ENCODE measurements at places on chromosomes 7 and 10.

- DNase-seq: no peak
Observed at GRCh38 chr7:115462301-115463015, 540.6 kb downstream of the MDFIC start.

DNA sequence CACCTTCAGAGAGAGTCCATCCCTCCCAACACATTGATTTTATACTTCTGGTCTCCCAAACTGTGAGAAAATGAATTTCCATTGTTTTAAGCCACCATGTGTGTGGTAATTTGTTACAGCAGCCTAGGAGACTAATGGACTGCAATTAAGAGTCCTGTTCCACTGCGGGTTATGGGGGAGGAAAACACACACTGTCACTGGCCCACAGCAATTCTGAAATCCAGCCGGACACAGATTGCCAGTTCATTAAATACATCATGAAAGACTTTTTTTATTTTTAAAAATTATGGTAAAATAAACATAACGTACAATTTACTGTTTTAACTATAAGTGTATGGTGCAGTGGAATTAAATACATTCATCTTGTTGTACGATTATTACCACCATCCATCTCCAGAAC, 193.4 kb upstream of the GRB10 start:
- DNase-seq: no peak

DNA sequence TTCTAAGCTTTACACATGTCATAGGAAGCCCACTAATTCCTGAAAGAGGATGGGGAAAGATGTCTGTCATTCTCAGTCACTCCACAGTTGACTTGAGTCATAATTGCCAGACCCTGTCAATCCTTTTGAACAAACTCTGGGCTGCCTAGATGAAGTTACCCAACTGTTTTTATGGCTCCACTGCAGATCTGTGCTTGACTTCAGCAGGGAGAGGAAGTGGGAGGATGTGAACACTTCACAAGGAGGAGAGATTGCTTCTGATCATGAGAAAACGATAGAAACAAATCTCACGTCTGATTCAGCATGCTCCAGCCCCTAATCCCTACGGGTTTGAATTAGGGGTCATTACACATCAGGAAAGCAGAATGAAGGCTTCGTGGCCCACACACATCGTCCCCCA, 596.6 kb upstream of the CELF2 start:
- no peak for DNase-seq

DNA sequence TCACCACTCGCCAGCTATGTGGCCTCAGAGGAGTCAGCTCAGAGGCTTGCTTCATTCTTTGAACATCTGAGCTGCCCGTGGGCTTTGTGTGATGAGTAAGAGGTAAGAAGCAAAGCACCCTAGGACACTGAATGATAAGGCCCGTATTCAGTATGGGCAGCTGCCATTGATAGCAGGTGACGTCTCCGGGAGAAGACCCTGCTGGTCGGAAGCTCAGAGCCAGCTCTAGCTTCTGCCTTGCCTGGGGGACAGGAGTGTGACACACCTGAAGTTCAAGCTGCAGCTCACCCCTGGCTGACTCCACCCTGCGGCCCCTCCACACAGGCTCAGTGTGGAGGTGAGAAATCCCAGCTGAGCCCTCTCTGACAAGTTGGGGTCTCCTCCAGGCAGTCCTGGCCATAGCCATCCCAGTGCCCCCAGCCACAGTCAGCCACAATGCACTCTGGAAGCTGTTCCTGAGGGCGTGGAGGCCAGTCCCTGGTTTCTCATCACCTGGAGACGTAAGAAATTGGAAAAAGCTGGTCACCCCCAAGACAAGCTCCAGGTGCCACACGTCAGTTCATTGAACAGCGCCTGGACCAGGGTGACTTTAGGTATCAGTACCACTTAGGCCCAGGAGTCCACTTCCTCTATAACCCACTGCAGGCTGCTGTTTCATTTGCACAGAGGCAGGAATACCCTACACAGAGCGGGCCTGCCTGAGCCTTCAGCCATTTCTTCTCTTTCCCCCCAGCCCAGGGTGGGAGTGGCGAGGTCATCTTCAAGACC, 164.9 kb upstream of the RHEB start:
- no peak for DNase-seq

DNA sequence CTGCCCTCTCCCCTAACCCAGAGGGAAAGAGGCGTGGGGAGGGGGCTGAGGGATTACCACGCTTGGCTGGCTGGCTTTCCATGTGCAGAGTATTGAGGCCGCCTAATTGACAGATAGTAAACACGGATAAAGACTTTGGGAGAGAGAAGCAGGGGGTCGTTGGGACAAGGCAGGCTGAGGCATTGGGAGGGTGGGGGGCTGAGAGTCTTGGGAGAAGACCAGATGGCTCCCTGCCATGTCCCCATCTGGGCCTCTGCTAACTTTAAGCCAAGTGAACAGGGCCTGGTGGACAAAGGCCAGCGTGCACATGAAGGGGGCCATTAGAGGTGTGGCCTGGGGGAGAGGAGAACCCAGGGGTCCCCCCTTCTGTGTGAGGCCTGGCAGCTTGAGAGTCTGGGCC, 55.4 kb upstream of the MXI1 start:
- DNase-seq: no peak

DNA sequence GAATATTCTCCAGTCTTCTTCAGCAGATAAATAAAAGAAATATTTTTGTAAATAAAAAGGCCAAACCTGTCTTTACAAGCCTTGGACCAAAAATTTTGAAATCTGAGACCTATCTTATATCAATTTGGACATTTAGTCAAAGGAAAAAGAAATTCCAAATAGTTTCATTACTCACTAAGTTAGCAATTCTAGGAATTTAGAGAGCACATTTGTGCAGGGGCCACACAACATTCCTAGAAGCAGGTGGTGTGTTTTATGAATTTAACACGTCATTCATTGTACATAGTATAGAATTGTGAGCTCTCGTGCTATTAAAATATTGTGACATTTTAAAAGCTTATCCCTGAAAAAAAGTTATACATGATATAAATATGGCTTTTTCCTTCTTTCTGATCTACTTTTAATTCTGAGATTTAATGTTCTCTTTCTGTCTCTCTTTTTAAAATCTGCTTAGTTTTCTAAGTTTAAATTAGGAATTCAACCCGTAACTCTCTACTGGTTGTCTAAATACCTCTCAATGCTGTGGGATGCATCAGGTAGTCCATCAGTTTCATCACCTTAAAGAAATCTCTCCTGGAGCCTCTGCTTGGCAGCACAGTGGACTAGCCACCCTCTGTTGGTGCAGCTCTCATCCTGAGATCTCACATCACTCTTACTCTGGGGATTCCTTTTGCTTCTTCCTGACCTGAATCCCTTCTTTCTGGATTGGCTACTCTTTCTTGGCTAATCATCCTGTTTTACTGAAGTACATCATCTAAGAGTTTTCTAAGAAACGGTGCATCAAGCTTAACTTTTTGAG, 124.5 kb downstream of the SEMA3E start:
- DNase-seq: no peak

GRCh38 chr10:122034149-122034756, 45.3 kb downstream of the TACC2 start:
- no peak for DNase-seq

- DNase-seq: no peak
Observed at GRCh38 chr10:61832866-61833481, 68.5 kb upstream of the ARID5B start.

Measured in stimulated activated naive CD8-positive, alpha-beta T cell treated with anti-CD3 and anti-CD28 coated beads, Interleukin-15, amount 100 ng/mL, for 72 hours (primary cell).